LNCaP clone FGC (cell line): ENCODE measurements at places on chromosomes 6 and 20.

- DNase-seq, result no peak
These were observed 180.0 kb downstream of the GJA10 start for GRCh38 chr6:90074161-90074850.

DNA sequence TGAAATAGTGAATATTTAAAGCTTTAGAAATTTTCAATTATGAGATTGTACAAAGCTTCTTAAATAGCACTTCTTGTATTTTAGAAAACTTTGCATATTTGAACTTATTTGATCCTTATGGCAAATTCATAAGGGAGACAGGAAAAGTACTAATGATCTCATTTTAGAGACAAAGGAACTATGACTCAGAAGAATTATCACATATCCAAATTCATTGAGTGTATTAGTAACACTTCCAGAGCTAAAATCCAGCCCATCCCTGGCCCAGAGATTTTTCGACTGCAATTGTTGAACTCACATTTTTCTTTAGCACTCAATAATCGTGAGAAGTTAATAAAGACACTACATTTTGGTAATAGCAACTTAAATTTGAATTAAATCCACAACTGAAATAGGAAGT lies 704.3 kb downstream of the EPM2A start:
- DNase-seq, result no peak

DNA sequence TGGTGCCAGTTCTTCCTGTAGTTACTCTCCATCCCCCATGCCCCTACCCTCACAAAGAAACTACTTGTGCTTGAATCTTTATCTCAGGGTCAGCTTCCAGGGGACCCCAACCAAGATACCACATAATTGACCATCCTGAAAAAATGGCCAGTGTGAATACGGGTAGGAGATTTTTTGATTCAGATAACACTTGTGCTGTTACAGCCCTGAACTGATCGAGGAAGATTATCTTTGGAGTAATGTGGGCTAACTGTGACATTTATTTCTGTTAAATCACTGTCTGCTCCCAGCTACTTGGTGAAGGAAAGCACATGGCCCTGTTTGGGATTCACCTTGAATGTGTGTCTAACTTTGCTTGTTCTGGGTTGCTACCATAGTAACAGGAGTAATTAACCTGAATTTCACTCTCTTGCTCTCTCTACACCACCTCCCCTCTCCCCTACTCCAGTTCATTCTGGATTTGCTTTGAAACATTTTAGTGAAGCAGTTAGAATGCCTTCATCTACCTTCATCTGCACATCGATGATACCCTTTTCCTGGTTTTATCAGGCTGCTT lies 219.6 kb upstream of the CHD6 start:
- no peak for DNase-seq

DNA sequence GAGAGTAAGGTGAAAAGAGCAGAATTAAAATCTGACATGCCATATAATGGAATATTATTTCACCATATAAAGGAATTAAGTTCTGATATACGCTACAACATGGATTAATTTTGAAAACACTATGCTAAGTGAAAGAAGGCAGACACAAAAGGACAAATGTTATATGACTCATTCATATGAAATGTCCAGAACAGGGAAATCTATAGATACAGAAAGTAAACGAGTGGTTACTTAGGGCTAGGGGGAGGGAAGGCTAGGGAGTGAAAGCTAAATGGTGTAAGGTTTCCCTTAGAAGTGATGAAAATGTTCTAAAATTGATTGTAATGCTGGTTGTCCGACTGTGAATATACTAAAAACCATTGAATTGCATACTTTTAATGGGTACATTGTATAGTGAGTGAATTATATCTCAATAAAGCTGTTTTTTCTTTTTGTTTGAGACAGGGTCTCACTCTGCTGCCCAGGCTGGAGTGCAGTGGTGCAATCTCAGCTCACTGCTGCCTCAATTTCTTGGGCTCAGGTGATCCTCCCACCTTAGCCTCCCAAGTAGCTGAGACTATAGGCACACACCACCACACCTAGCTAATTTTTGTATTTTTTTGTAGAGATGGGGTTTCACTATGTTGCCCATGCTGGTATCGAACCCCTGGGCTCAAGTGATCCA lies 8.2 kb downstream of the PRPH2 start:
- DNase-seq, result no peak

DNA sequence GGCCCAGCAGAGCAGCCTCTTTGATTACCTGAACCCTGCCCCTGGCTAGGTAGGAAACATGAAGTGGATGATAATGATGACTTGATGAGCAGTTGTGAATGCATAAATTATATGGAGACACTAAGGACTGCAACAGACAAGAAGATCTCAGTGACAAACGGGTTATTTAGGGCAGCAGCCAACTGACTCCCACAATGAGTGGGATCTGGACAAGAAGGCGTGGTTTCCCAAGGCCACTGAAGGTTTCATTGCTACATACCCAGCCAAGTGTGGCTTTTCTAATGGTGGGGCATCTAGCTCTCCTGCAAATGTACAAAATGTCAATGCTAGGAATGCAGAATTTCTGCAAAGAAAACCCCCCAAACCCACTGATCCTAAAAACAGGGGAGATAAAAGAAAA lies 29.4 kb downstream of the RING1 start:
- no peak for DNase-seq
